ELF-1 (cell line): ENCODE measurements at places on chromosomes 7 and 10.

DNA sequence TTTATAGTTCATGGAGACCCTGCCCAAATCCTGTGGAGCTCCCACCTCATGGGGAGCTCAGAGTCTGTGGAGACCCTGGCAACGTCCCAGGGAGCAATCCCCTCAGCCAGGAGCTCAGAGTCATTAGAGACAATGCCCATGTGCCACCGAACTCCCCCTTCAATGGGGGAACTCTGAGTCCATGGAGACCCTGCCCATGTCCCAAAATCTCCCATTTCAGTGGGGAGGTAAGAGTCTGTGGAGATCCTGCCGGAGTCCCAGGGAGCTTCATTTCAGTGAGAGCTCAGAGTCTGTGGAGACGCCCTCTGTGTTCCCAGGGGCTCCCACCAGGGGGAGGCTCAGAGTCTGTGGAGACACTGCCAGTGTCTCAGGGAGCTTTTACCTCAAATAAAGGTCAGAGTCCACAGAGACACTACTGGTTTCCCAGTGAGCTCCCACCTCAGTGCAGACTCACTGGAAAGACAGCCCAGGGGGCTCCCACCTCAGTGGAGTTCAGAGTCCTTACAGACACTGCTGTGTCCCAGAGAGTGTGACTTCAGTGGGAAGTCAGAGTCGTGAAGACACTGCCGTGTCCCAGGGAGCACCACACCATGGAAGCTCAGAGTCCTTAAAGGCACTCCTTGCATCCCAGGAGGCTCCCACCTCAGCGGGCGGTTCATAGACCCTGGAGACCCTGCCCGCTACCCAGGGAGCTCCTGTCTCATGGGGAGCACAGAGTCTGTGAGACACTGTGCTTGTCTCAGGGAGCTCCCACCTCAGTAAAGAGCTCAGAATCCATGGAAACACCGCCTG, 5.0 kb downstream of the MYO1G start:
- peak; percentile 49 for DNase-seq

DNA sequence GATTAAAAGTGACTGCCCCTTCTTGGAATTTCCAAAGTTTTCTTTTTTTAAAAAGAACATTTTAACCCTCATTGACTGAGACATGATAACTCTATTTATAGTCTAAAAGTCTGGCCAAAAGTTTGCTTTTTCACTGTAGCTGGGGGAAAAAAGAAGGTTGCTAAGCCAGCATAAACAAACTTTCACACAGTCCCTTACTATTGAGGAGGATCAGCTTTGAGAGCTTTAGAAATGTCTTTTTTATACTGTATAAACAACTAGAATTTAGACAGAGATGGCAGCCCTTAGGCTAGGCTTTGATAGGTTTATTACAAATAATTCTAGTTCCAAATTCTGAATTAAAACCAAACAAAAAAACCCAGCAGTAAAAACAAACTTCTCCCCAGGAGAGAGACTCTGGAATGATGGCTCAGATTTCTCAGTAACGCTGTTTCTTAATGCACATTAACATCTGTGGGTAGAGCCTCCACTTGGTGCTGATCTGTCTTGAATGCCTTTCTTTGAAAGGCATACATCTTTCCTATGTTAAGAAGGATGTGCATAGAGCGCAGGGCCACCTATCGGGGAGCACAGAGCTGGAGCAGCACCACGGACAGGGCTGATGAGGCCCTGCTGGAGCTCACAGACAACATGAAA, 100.9 kb upstream of the PDLIM1 start:
- peak; percentile 40 for DNase-seq

DNA sequence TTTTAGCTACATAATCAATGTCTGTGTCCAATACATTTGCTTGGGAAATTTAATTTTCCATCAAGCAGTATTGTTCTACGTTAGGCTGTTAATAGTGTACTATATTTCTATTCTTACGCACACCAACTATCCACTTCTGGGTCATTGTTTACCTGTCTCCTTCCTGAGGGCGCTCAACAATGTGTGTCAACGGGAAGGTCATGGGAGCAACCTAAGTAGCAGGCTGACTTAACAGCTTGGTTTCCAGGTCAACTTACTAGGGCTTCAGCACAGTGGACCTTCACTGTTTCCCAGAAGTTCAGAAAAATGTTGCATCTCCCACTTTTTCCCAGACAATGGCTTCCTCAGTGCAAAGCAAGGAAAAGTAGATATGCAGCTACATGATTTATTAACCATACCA, 13.7 kb downstream of the THSD7A start:
- no peak for DNase-seq

GRCh38 chr7:70618020-70618551, 513.9 kb upstream of the GALNT17 start:
- no peak for DNase-seq

DNA sequence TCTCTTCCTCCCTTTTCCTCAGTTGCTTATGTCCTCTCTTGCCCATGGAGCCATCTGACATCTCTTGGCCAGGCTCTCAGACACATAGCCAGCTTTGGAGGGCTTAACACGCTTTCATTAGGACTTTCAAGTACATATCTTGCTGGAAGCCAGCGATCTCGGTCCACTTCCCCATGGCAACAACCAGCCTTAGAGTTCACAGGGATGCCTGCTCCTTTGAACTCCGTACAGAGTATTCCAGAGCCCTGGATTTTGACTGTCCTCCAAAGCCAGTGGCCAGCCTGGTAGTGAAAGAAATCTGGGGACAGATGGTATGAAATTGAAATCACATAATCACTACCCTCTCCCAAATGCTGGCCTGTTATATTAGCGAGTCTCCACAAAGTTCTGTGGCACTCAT, 370.5 kb upstream of the NPVF start:
- no peak for DNase-seq

DNA sequence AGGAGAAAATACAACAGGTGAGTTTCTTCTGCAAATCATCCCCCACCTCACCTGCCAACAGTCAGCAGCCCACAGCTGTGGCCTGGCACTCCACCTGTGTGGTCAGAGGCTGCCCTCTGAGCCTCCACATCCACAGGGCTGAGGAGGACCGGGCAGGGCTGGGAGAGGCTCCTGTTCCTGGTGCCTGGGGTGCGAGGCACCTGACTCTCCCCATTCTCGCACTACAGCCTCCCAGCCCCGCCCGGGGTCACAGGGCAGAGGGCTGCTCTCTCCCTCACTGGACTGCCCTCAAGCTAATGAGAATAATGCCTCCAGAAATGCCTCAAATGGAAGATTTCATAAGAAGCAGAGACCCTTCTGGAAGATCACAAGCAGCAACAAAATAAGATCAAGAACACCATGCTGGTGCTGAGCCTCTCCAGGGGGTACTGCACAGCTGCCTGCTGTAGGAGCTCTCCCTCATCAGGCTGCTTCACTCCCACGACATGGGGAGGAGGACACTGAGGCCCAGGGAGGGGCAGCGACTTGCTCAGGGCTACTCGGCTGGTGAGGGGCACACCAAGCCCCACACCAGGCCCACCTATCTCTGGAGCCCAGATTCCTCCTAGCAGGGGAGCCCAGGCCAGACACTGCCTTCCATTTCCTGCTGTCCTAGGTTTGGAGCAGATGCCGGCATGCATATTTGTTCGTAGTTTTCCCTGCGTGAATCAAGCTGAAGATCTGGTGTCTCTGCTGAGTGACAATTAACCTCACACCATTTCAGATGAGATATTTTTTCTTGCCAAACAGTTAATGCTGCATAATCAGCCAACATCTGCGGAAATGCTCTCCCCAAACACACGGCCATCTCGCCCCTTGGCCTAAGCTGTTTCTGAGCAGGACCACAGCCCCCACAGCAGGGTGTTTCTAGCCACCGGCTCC, 76.5 kb downstream of the FAM53B start:
- no peak for DNase-seq
